ENCODE measurements at places on chromosomes 1 and 21. TPM values are rescaled to one million over a fixed set of nuclear protein-coding genes. Genes with fewer than 3 reads are reported as not detected.

The SPRR5 gene
- not detected for total RNA-seq

GRCh38 chr1:156383023-156383422 is 14.0 kb downstream of the RHBG start:
- H3K27ac ChIP-seq = no peak overlapping the region
- no peak for DNase-seq
- H3K4me3 ChIP-seq = no peak overlapping the region
- no peaks in the 10 kb centered on the region for H3K36me3 ChIP-seq
- peaks cover 17% of the 10 kb centered on the region for H3K27me3 ChIP-seq

The ARTN gene
- 0.43 TPM for total RNA-seq

DNA sequence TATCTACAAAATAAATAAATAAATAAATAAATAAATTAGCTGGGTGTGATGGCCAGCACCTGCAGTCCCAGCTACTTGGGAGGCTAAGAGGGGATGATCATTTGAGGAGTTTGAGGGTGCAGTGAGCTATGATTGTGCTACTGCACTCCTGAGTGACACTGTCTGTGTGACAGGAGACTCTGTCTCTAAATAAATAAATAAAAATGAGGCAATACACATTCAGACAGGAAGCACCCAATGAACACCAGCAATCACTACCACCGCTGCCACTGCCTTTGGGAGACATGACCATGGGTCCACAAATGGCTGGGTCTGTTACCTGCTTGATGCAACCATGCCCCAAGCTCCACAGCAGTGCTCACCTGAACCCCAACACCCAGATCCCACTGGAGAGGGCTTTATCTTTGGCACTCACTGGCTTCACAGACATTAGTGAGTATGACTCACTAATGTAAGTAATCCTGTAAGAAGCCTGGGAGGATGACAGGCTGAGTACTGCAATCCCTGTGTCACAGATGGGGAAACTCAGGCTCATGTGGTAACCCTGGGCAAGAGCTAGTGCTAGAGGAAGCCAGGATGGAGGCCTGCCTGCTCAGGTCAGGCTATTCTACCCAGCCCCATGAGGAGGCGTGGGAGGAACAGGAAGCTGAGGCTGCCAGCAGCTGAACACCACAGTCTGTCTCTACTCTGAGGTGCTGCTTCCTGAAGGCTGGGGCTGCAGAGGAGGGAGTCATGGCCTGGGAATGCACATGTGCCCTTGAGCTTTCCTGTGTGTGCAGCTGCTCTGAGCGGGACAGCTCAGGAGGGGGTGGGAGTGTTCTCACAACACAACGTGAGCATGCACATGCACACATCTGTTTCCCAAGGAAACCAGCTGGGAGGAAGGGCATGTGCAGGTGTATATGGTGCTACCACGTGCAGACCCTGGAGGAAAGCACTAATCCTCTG is 43.0 kb downstream of the SLC9A1 start:
- H3K27ac ChIP-seq = peak overlapping the region; percentile 69
- peaks cover 59% of the 10 kb centered on the region for H3K4me1 ChIP-seq
- peak; percentile 92 for DNase-seq
- H3K27me3 ChIP-seq = no peaks in the 10 kb centered on the region
- no peak overlapping the region for H3K4me3 ChIP-seq
- H3K36me3 ChIP-seq = peaks cover 5% of the 10 kb centered on the region

- no peak for DNase-seq
- no peaks in the 10 kb centered on the region for H3K27me3 ChIP-seq
- no peaks in the 10 kb centered on the region for H3K4me1 ChIP-seq
- peaks cover 26% of the 10 kb centered on the region for H3K36me3 ChIP-seq
- no peak overlapping the region for H3K4me3 ChIP-seq
These were observed 25.4 kb downstream of the IVNS1ABP start for GRCh38 chr1:185291652-185292051.

GRCh38 chr1:181119093-181119989 is 30.8 kb downstream of the IER5 start:
- no peaks in the 10 kb centered on the region for H3K27me3 ChIP-seq
- H3K4me1 ChIP-seq = peaks cover 23% of the 10 kb centered on the region
- H3K36me3 ChIP-seq = no peaks in the 10 kb centered on the region
- H3K27ac ChIP-seq = no peak overlapping the region
- DNase-seq = no peak
- no peak overlapping the region for H3K4me3 ChIP-seq

GRCh38 chr1:168261390-168261789 is 19.3 kb upstream of the TBX19 start:
- H3K4me1 ChIP-seq = peaks cover 5% of the 10 kb centered on the region
- no peak overlapping the region for H3K27ac ChIP-seq
- H3K4me3 ChIP-seq = no peak overlapping the region
- no peaks in the 10 kb centered on the region for H3K36me3 ChIP-seq
- DNase-seq = no peak
- H3K27me3 ChIP-seq = no peaks in the 10 kb centered on the region

The OR2L5 gene
- not detected for total RNA-seq

The KCNJ9 gene
- not detected for total RNA-seq

The OLFM3 gene
- not detected for total RNA-seq

GRCh38 chr1:203556047-203556851 is 62.3 kb downstream of the OPTC start:
- H3K27me3 ChIP-seq = no peaks in the 10 kb centered on the region
- peaks cover 18% of the 10 kb centered on the region for H3K4me1 ChIP-seq
- H3K27ac ChIP-seq = peak overlapping the region; percentile 42

GRCh38 chr1:159877695-159878444 is 15.4 kb upstream of the VSIG8 start:
- no peaks in the 10 kb centered on the region for H3K27me3 ChIP-seq
- no peak for DNase-seq
- no peaks in the 10 kb centered on the region for H3K36me3 ChIP-seq
- H3K4me3 ChIP-seq = no peak overlapping the region
- H3K4me1 ChIP-seq = no peaks in the 10 kb centered on the region
- no peak overlapping the region for H3K27ac ChIP-seq

The AKR7A3 gene
- total RNA-seq = 0.43 TPM

The DHRS3 gene
- 106 TPM for total RNA-seq

The OR2T35 gene
- total RNA-seq = not detected

Measured in upper lobe of right lung (tissue), 1 donor.